ENCODE measurements at places on chromosomes 5 and 9. TPM values are rescaled to one million over a fixed set of nuclear protein-coding genes. Genes with fewer than 3 reads are reported as not detected.

GRCh38 chr5:177443144-177443983 is 3.2 kb upstream of the PRR7 start:
- peak overlapping the region; percentile 38 for H3K27ac ChIP-seq
- H3K27me3 ChIP-seq: peaks cover 2% of the 10 kb centered on the region
- H3K36me3 ChIP-seq: peaks cover 38% of the 10 kb centered on the region
- no peak for DNase-seq

- H3K4me1 ChIP-seq: no peaks in the 10 kb centered on the region
- no peak overlapping the region for H3K27ac ChIP-seq
- DNase-seq: no peak
- H3K27me3 ChIP-seq: peaks cover 2% of the 10 kb centered on the region
- H3K36me3 ChIP-seq: no peaks in the 10 kb centered on the region
Measured at GRCh38 chr5:64158827-64159226, 6.8 kb upstream of the RNF180 start.

The GHR gene
- not detected for total RNA-seq

The GAS1 gene
- 0.32 TPM for total RNA-seq

The TSSK1B gene
- total RNA-seq: not detected

The C9orf50 gene
- not detected for total RNA-seq

- peaks cover 2% of the 10 kb centered on the region for H3K27me3 ChIP-seq
- H3K27ac ChIP-seq: no peak overlapping the region
- no peaks in the 10 kb centered on the region for H3K36me3 ChIP-seq
Measured at GRCh38 chr5:135444881-135445280, 2.3 kb downstream of the DCANP1 start.

The SLC28A3 gene
- 0.37 TPM for total RNA-seq

Data from activated T-helper 2 cell treated with anti-CD3 and anti-CD28 coated beads, Interferon-gamma antibody, Interleukin-2, Interleukin-4, amounts not matched to agents 10 μg/mL and 5 μg/mL and 100 μg/mL, durations not matched to agents 14 hours and 24 hours and 36 hours (primary cell).